ENCODE measurements at places on chromosomes 5 and 9.

DNA sequence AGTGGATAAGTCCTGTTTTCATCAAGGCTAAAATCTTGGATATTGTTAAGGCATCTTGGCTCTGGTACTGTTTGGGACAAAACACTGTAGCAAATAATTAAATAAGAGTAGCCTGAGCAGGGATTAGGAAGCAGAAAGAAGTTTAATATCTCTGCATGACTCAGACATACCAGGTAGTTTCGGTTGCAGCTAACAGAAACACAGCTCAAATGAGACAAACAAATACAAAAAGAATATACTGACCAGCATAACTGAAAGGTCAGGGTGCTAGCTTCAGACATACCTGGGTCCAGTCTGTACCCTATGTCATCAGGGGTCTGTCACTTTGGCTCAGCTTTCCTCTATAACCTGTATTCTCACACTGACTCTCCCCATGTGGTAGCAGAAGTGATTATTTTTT is 156.4 kb upstream of the MAP3K1 start:
- no peak for DNase-seq

DNA sequence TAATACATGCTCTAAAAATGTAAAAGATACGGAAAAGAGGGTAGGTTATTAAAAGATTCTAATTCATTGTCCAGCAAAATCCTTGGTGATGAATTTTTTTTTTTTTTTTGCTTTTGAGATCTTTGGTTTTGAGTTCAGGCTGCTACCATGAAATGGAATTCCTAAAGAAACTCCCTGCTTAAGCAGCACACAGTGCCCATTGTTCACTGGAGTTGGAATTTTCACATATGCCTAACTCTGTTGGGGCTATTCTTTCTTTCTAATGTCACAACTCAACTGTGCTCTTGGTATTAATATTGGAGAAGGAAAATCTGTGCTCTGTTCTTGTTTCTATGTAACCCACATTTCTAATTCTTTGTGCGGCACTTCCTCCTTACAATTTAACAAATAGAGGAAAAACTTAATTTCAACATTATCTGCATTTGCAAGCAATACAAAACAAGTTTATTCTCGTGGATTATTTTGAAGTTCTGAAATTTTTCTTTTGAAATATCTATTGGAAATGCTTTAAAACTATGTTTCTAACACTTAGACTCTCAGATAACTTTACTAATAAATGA is 21.6 kb downstream of the MATR3 start:
- no peak for DNase-seq

- no peak for DNase-seq
Observed at GRCh38 chr5:77906806-77907205, 130.7 kb upstream of the TBCA start.

- no peak for DNase-seq
Observed at GRCh38 chr5:40288800-40289485, 390.8 kb upstream of the PTGER4 start.

DNA sequence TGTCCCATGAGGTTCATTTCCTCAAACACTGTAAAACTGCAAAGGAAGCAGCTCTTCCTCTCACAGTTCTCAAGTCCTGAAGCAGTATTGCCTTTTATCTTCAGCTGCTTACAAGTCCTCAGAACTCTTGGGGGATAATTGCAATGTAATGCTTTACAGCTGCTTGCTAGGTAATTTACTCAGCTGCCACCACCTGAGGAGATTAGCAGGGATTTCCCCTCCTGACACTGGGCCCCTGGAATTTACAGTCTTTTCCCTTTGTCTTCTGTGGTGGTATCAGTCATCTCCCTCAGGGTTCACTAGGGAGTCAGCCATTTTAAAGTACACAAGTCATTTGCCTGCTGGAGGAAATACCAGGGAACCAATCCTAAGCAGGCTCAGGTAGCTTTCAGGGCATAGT is 754.3 kb upstream of the GRAMD2B start:
- no peak for DNase-seq

GRCh38 chr9:71582347-71582746 is 186.0 kb downstream of the CEMIP2 start:
- no peak for DNase-seq

GRCh38 chr9:36828611-36829013 is 205.5 kb downstream of the PAX5 start:
- DNase-seq: no peak

GRCh38 chr9:70590315-70590677 is 175.8 kb upstream of the KLF9 start:
- DNase-seq: no peak
